Globus pallidus (tissue), 1 donor: ENCODE measurements at places on chromosomes 13 and 19.

- DNase-seq, result no peak
These were observed 1433.0 kb downstream of the UQCRFS1 start for GRCh38 chr19:27779954-27780353.

DNA sequence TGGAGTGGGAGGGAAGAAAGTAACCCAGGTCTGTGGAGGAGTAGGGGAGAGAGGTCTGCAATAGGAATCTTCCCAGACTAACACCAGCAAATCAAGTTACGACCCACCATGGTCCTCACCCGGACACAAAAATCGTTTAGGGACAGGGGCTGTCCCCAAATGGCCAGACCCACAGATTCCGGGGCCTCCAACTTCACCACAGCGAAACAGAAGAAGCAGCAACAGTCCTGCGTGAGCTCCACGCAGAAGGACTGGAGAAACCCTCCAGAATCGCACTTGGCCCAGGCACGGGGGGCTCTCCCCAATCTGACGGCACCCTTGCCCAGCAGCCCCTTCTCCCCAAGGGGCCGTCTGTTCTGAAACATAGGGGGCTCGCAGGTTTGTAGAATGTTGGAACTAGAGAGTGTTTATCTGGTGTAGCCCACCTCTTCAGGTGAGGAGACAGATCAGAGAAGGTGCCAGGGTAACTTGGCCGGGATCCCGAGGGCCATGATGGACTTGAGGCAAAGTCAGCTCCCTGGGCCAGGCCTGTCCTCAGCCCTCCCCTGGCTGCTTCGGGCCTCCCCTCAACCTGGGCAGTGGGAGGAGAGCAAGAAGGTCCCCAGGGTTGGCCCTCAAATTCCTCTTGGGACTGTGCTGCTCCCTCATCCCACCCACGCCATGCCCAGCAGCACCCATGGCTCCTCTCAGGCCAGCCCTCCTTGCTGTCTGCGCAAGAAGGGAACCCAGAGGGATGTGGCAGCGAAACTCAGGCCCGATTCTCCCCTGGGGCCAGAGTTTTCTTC is 82.5 kb upstream of the GPR183 start:
- DNase-seq, result no peak

GRCh38 chr19:33412601-33413425 is 39.3 kb downstream of the CEBPG start:
- DNase-seq, result no peak

DNA sequence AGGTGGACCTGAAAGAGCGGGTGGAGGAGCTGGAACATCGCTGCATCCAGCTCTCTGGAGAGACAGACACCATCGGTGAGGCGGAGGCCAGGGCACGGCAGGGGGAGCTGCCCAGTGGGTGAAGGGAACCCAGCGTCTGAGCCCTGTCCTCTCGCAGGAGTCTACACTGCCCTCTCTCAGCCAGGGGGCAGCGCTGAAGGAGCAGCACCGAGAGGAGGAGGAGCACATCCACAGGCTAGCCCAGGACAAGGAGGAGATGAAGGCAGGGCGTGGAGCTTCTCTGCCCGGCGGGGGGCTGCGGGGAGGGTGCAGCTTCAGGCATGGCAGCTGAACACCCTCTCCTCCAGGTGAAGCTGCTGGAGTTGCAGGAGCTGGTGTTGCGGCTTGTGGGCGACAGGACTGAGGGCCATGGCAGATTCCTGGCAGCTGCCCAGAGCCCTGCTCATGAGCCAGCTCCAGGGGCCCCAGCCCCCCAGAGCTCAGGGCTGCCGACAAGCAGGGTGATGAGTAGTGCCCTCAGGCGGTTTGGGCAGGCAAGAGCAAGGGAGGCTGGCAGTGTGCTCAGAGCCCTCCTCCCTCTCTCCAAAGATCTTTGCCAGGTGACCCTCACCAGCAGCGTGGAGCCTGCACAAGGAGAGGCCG is 31.4 kb upstream of the ZNF492 start:
- no peak for DNase-seq

- DNase-seq, result no peak
These were observed 5.8 kb downstream of the SMIM7 start for GRCh38 chr19:16654140-16654539.

GRCh38 chr13:64909184-64909583 is 2321.0 kb downstream of the PCDH9 start:
- DNase-seq, result no peak
